ENCODE measurements at places on chromosomes 12 and 14. TPM values are rescaled to one million over a fixed set of nuclear protein-coding genes. Genes with fewer than 3 reads are reported as not detected.

The CIROP gene
- total RNA-seq: not detected

The COA8 gene
- total RNA-seq: 27.6 TPM

The APOF gene
- total RNA-seq: not detected

The CKAP4 gene
- total RNA-seq: 193 TPM

The KCNH3 gene
- total RNA-seq: under 0.01 TPM

The VASH1 gene
- 2.8 TPM for total RNA-seq

The CLEC2A gene
- not detected for total RNA-seq

The SPIC gene
- not detected for total RNA-seq

The CD4 gene
- total RNA-seq: 2.3 TPM

The DBX2 gene
- total RNA-seq: not detected

The NUBPL gene
- total RNA-seq: 15.3 TPM

The SLC6A15 gene
- 0.11 TPM for total RNA-seq

The CDK17 gene
- total RNA-seq: 67.8 TPM

The PTGDR gene
- 0.11 TPM for total RNA-seq

The PTGER2 gene
- total RNA-seq: 17.9 TPM

The DAO gene
- total RNA-seq: not detected

The GLI1 gene
- total RNA-seq: 0.26 TPM

Measured in articular chondrocyte of knee joint (primary cell).